ENCODE measurements at places on chromosomes 7 and 10. TPM values are rescaled to one million over a fixed set of nuclear protein-coding genes. Genes with fewer than 3 reads are reported as not detected.

The PDIA4 gene
- total RNA-seq = 99.4 TPM

The IFIT3 gene
- 0.70 TPM for total RNA-seq

The RASA4 gene
- 41.6 TPM for total RNA-seq

The LYZL1 gene
- not detected for total RNA-seq

The NRP1 gene
- total RNA-seq = 2.0 TPM

The LIPJ gene
- total RNA-seq = not detected

The UNCX gene
- total RNA-seq = not detected

The CEP55 gene
- total RNA-seq = 43.8 TPM

The ABCB1 gene
- 16.0 TPM for total RNA-seq

The ZNF37A gene
- 22.3 TPM for total RNA-seq

The H2BK1 gene
- total RNA-seq = not detected

The NKX1-2 gene
- not detected for total RNA-seq

The GPR15LG gene
- total RNA-seq = not detected

The MUC12 gene
- 0.44 TPM for total RNA-seq

The CALHM2 gene
- 12.1 TPM for total RNA-seq

The NEUROG3 gene
- not detected for total RNA-seq

The TRIL gene
- not detected for total RNA-seq

The PDK4 gene
- total RNA-seq = not detected

The PRSS58 gene
- not detected for total RNA-seq

The GIMAP5 gene
- total RNA-seq = 60.1 TPM

The HOXA7 gene
- total RNA-seq = not detected

The CXCL12 gene
- not detected for total RNA-seq

All from activated CD8-positive, alpha-beta memory T cell treated with anti-CD3 and anti-CD28 coated beads for 36 hours (primary cell).